ENCODE measurements at places on chromosomes 12 and 14. TPM values are rescaled to one million over a fixed set of nuclear protein-coding genes. Genes with fewer than 3 reads are reported as not detected.

GRCh38 chr14:103070971-103071542, 13.0 kb upstream of the LBHD2 start:
- no peaks in the 10 kb centered on the region for H3K36me3 ChIP-seq
- H3K4me3 ChIP-seq: no peak overlapping the region
- H3K4me1 ChIP-seq: peaks cover 5% of the 10 kb centered on the region
- no peak overlapping the region for H3K27ac ChIP-seq
- H3K27me3 ChIP-seq: no peaks in the 10 kb centered on the region

TSPAN19 gene
- not detected for total RNA-seq

GRCh38 chr14:53599221-53599945, 357.2 kb downstream of the BMP4 start:
- no peaks in the 10 kb centered on the region for H3K4me1 ChIP-seq
- H3K4me3 ChIP-seq: no peak overlapping the region
- no peak overlapping the region for H3K27ac ChIP-seq

RERG gene
- not detected for total RNA-seq

RBP5 gene
- total RNA-seq: not detected

GON7 gene
- total RNA-seq: 18.3 TPM

CLSTN3 gene
- 0.82 TPM for total RNA-seq

RPL10L gene
- not detected for total RNA-seq

GRCh38 chr12:127363392-127363791, 903.6 kb upstream of the TMEM132C start:
- H3K4me1 ChIP-seq: no peaks in the 10 kb centered on the region
- no peak overlapping the region for H3K27ac ChIP-seq
- H3K4me3 ChIP-seq: no peak overlapping the region
- H3K36me3 ChIP-seq: no peaks in the 10 kb centered on the region
- DNase-seq: no peak

GRCh38 chr14:89747126-89747525, 207.4 kb downstream of the EFCAB11 start:
- no peak for DNase-seq
- no peak overlapping the region for H3K27ac ChIP-seq
- no peak overlapping the region for H3K4me3 ChIP-seq
- no peaks in the 10 kb centered on the region for H3K4me1 ChIP-seq

DNA sequence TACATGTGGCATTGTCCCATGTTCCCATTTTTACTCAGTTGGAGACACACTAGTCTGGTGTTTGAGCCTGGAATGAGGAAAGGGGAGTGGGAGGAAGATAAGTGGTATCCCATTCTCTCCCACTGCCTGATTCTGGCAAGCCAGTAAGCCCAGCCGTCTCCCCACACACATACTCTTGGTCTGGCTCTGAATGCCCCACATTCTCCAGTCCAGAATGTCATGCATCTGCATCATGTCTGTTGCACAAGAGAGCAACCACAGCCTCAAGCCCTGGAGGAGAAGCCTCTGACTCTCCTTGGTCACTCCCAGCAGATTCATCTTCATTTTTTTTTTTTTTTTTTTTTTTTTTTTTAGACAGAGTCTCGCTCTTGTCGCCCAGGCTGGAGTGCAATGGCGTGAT, 48.0 kb downstream of the DRAM1 start:
- no peak for DNase-seq
- H3K36me3 ChIP-seq: peaks cover 12% of the 10 kb centered on the region
- H3K4me3 ChIP-seq: no peak overlapping the region
- H3K27me3 ChIP-seq: no peaks in the 10 kb centered on the region
- H3K27ac ChIP-seq: no peak overlapping the region

DNA sequence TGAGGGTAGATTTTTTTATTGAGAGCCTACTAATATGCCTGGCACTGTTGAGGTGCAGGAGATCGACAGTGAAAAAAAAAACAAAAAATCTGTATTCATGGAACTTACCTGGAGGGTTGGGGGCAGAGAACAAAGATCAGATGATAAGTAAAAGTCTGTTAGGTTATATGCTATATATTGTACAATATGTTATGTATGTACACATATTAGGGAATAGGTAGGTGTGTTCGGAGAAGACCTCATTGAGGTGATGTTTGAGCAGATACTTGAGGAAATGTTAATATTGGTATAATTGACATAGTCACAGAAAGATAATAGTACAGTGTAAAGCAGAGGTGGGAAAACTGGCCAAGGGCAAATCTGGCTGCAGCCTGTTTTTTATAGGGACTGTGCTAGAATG, 5.6 kb downstream of the ARF6 start:
- no peak overlapping the region for H3K4me3 ChIP-seq
- no peak overlapping the region for H3K27ac ChIP-seq
- H3K36me3 ChIP-seq: peaks cover 38% of the 10 kb centered on the region
- H3K4me1 ChIP-seq: peaks cover 14% of the 10 kb centered on the region

- H3K27me3 ChIP-seq: no peaks in the 10 kb centered on the region
- H3K4me3 ChIP-seq: no peak overlapping the region
- no peaks in the 10 kb centered on the region for H3K4me1 ChIP-seq
Observed at GRCh38 chr14:55946231-55946630, 172.0 kb upstream of the PELI2 start.

DNA sequence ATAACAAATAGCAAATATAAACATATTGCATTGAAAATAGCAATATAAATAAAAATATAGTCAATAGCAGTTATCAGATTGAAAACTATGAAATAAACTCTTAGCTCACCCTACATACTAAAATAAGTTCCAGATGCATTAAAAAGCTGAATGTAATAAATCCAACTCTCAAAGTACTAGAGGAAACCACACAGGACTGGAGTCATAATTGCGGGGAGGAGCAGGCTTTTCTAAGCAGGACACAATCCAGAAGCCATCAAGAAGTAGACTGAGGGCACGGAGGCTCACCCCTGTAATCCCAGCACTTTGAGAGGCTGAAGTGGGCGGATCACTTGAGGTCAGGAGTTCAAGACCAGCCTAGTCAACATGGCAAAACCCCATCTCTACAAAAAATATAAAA, 22.2 kb downstream of the GSC start:
- DNase-seq: no peak
- no peak overlapping the region for H3K4me3 ChIP-seq
- H3K36me3 ChIP-seq: no peaks in the 10 kb centered on the region

DNA sequence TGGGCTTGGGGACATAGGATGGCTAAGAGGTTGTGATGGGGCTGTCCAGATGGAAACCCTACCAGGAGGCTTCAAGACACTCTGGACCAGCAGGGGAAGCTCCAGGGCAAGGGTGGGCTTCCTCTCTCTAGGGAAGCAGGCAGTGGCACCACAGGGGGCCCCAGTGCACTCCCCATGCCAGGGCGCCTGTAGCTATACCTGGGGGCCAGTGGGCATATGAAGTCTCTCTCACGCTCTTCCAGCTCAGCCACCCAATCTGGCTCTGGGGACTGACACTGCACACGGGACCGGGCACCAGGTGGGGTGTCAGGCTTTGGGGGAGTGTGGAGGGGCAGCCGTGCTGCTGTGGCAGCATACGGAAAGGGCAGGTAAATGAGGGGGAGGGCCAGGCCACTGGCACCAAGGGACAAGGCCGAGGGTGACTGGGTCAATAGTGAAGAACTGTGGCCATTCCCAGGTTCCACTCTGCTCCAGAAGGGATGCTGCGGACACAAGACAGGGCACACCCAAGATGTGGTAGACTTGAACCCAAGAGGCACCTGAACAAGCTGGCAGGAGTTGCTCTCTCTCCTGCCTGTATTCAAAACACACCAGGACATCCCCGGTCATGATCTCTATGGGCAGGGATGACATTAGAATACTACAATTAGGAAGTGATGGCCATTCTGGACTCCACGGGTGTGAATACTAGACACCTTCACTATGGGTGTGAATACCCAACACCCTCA, 27.5 kb downstream of the RFLNA start:
- H3K27ac ChIP-seq: no peak overlapping the region
- peak; percentile 20 for DNase-seq
- no peaks in the 10 kb centered on the region for H3K27me3 ChIP-seq
- H3K4me1 ChIP-seq: no peaks in the 10 kb centered on the region
- no peak overlapping the region for H3K4me3 ChIP-seq

GRCh38 chr12:33586576-33586975, 147.0 kb upstream of the SYT10 start:
- H3K27me3 ChIP-seq: no peaks in the 10 kb centered on the region
- no peak overlapping the region for H3K27ac ChIP-seq
- no peak for DNase-seq
- no peaks in the 10 kb centered on the region for H3K36me3 ChIP-seq
- peaks cover 30% of the 10 kb centered on the region for H3K4me1 ChIP-seq

- H3K4me1 ChIP-seq: no peaks in the 10 kb centered on the region
- H3K36me3 ChIP-seq: no peaks in the 10 kb centered on the region
- H3K27me3 ChIP-seq: no peaks in the 10 kb centered on the region
- no peak overlapping the region for H3K4me3 ChIP-seq
- H3K27ac ChIP-seq: no peak overlapping the region
- no peak for DNase-seq
Observed at GRCh38 chr12:103687253-103687652, 100.2 kb downstream of the STAB2 start.

DNA sequence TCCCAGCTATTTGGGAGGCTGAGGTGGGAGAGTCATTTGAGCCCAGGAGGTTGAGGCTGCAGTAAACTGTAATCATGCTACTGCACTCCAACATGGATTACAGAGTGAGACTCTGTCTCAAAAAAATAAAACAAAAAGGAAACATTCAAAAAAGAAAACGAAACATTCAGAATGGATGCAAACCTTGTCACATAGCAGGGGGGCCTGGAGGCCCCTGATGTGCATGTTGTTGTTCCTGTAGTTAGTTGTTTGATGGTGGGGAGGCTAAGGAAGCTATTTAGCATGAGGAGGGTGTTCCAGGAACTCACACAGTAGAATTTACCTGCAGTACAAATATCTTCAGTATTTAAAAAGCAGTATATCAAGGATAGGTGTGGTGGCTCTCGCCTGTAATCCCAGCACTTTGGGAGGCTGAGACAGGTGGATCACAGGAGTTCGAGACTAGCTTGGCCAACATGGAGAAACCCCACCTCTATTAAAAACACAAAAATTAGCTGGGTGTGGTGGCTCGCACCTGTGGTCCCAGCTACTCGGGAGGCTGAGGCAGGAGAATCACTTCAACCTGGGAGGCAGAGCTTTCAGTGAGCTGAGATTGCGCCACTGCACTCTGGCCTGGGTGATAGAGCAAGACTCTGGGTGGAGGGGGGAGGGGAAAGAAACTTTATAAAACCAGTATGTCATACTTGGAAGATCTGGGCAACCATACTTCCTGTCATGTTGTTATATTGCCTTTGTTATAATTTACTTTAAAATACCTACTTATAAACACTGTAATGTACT, 17.6 kb upstream of the AEBP2 start:
- no peak for DNase-seq
- no peak overlapping the region for H3K27ac ChIP-seq
- H3K4me1 ChIP-seq: no peaks in the 10 kb centered on the region
- no peaks in the 10 kb centered on the region for H3K36me3 ChIP-seq

DNA sequence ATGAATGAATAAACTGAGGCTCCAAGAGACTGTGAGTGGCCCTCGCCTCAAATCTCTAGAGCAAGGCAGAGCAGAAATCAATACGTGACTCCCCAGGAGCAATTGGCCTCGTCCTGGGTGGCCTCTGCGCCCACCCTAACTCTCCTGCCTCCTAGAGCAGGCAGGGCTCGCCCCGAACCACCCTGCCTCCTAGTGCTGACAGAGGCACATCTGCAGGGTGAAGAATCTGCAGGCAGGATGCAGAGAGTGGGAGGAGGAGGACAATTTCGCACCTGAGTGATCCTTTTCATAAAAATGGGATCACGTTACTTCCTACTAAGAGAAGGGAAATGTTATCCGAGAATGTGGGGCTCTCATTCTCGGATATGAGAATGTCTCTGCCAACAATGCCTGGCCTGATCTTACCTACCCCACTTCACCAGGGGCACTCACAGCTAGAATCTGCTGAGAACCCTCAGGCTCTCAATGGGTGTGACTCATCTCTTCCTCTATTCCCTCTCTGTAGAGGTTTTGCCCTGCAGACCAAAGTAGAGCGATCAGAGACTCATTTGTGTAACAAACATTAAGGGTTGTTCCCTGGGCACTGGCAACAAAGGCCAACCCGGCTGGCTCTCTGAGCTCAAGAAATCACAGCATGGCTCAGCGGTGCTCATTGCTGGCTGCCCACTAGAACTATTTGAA, 61.7 kb upstream of the BCL2L14 start:
- no peaks in the 10 kb centered on the region for H3K27me3 ChIP-seq
- H3K4me3 ChIP-seq: no peak overlapping the region
- peak; percentile 94 for DNase-seq
- H3K36me3 ChIP-seq: no peaks in the 10 kb centered on the region
- H3K4me1 ChIP-seq: peaks cover 46% of the 10 kb centered on the region

DNA sequence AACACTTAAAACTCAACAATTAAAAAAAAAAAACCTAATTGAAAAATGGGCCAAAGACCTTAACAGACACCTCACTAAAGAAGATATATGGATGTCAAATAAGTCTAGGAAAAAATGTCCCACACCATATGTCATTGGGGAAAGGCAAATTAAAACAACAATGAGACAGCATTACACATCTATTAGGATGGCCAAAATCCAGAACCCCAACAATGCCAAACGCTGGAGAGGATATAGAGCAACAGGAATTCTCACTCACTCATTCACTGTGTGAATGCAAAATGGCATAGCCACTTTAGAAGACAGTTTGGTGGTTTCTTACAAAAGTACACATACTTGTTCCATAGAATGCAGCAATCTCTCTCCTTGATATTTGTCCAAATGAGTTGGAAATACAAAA, 173.7 kb downstream of the SLC25A21 start:
- no peaks in the 10 kb centered on the region for H3K27me3 ChIP-seq
- H3K27ac ChIP-seq: no peak overlapping the region
- DNase-seq: no peak
- H3K36me3 ChIP-seq: no peaks in the 10 kb centered on the region
- H3K4me3 ChIP-seq: no peak overlapping the region

TBX5 gene
- total RNA-seq: not detected

DNA sequence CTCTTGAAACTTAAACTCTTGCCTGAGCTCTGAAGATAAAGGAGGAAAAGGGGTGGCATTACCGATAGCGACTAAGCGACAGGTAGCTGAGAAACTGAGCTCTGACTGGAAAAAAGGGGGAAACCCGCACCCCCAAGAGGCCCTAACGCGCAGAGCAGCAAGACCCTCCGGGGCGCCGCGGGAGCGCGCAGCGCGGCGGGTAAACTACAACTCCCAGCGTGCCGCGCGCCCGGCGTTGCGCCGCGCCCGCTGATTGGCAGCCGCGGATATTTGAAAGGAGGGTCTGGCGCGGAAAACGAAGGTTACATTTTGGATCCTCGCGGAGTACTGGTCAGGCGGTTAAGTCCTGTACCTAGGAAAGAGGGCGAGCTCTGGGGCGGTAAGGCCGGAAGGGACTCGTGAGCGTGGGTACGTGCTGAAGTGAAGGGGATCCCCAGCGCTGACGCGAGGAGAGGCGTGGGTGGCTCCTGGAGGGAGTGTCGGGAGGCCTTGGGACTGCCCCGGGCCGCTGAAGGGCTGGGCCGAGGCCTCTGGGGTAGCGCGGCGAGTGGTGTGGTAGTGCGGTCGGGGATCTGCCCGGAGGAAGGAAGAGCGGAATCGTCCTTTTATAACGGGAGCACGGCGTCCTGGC, at the start of gene ESPL1:
TSS of gene ESPL1 (plus strand) at position 301 of the 631 bp plus-strand sequence. CDS start 468 bp downstream, outside the sequence.
- peak within 1 kb of the TSS; percentile 74 for H3K27ac ChIP-seq
- H3K4me3 ChIP-seq: peak within 1 kb of the TSS; percentile 75
- H3K36me3 ChIP-seq: peaks cover 48% of the 10 kb centered on the region
- peaks cover 24% of the 10 kb centered on the region for H3K4me1 ChIP-seq
- no peaks in the 10 kb centered on the region for H3K27me3 ChIP-seq

ARMH4 gene
- not detected for total RNA-seq

Data from SJSA1 (cell line).